Activated T-cell treated with anti-CD3 and anti-CD28 coated beads for 4 hours (primary cell): ENCODE measurements at places on chromosomes 2 and 18.

GRCh38 chr2:171171808-171172207 lies 11.1 kb upstream of the TLK1 start:
- no peak for DNase-seq

DNA sequence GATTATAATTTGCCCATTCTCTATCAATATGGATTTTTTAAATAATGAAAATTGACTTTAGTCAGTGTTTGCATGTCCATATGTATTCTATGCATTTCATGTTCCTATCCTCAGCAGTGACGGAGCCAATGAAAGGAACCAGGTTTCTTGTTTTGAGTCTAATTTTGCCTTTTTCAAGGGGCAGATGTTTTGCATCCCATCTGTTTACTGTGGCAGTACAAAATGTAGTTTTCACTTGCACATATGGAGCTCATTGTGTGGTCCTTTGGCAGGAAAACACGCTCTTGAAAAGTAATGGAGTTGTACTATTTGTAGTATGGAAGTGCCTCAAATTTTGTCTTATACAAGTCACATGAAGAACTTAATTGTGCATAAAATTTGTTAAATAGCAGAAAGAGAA lies 127.8 kb downstream of the AGPS start:
- no peak for DNase-seq

DNA sequence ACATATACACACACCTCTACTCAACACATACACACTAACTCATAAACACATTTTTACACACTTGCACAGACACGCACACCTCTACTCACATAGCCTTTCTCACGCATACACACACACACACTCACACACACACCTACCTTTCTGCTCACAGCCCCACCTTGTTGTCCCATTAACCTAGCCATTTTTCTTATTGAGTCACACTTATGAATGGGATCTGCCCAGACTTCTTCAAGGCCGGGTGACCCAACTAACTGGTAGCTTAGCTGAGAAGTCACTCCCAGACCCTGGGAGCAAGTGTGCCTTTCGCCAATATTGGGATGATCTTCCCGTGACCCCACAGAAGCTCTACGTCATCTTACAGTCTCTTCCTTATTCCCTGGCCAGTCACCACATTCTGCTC lies 192.2 kb downstream of the NCK2 start:
- no peak for DNase-seq

DNA sequence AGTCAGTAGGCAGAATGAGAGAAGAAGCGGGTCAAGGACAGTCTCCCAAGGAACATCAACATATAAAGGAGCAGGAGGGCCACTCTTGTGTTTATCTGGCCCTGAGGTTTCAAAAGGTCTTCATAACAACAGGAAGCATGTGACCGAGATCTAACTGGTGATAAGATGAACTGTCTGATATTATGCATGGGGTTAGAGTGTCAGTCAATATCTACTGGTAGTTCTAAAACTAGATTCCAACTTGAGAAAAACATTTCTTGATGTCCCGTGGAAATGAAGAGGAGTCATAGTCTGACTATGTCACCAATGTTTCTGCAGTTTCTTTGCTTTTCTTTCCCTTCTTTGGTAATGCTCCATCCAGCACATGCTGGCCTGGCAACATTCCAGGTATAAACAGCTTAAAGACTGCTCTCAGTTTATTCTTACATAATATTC lies 77.5 kb upstream of the ITPRID2 start:
- DNase-seq: no peak

DNA sequence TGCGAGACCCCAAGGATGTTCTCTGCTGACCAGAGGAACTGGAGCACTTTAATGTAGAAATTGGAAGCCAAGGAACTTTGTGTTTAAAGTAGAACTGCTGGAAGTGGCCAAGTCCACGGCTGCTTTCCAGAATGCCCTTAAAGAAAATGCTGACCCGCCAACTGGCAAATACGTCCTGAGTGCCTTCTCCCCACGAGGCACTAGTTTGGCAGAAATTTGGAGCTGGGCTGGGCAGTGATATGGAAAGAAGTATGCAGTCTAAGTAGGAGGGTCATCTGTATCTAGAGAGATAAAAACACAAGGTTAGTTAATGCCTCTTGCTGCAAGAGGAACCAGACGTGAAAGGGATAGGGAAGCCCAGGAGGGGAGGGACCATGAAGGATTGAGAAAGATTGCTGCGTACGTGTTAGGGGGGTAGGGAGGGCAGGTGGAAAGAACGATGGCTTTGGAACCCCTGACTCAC lies 59.3 kb upstream of the RFX8 start:
- DNase-seq: no peak

DNA sequence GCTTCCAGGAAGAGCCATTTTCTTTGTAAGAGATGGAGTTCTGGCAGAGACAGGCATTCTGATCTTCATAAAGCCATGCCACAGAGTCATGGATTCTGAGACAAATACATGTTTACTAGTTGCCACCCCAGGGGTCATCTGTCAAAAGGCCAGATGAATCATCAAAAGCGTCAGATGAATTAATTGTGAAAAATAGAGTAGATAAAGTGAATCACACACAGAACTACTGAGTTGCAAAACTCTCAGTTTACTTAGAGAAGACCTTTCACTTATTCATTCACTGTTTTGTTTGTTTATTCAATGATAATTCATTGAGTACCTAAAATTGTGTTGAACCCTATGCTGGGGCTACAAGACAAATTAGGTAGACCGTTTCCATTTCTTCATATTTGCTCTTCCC lies 157.7 kb upstream of the SERPINE2 start:
- no peak for DNase-seq

GRCh38 chr18:74949611-74950010 lies 259.3 kb downstream of the PTGR3 start:
- DNase-seq: no peak

DNA sequence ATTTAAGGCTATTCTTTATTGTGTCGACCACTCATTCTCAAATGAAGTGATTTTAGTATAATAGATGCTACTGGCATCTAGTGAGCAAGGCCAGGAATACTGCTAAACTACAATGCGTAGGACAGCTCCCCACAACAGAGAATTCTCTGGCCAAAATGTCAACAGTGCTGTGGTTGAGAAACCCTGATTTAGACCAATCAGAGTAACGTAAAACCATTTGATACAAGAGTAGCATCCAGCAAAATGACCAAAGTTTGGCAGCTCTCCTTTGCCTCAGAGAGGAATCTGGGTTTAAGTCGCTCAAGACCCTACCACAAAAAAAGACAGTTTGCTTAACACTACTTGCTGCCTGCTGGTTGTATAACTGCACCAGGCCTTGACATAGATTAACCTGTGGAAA lies 37.0 kb upstream of the TTN start:
- DNase-seq: no peak

- DNase-seq: no peak
These were observed 98.2 kb downstream of the PDCL3 start for GRCh38 chr2:100660851-100661584.

- no peak for DNase-seq
These were observed 39.7 kb upstream of the SALL3 start for GRCh38 chr18:78939734-78940494.

DNA sequence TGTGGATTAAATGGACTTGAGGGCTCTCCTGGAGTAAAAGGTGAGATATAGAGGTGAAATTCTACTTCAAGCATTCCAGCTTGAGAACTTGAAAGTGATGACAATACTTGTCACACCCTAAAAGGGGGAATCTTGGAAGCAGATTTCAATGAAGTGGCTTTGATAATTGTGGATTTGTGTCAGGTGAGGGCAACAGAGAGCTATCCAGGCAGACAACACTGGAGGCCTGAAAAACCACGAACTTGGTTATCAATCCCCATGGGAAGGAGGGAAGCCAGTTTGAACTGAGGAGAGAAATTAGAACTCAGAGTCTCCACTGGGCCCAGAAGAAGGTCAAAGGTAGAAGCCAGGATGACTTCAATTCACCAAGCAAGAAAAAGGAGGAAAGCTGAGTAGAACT lies 263.9 kb downstream of the FIGN start:
- DNase-seq: no peak

DNA sequence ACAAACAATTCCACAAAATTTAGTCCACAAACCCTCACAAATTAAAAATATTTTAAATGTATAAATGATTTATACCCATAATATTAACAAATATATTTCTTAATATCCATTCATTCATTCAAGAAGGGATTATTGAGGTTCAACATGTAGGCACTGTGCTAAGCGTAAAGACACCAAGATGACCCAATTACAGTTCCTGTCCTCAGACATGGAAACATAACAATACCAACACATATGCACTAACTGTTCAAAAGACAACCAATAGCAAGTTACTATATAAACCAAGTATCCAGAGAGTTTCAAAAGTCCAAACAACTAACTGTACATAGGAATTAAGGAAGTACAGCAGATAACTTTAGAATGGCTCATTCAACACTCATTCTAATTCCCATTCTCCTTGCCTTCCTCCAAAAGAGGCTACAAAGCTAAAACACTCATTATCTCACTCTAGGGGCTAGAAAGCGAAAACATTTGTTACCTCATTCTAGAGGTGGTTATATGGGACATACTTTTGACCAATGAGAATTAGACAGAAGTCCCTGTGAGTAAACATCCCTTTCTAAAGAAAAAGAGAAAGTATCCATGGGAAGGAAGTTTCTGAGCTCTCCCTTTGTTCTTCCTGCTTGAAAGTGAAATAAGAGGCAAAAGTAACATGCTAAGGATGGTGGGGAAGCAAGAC lies 292.4 kb downstream of the ZEB2 start:
- DNase-seq: no peak

DNA sequence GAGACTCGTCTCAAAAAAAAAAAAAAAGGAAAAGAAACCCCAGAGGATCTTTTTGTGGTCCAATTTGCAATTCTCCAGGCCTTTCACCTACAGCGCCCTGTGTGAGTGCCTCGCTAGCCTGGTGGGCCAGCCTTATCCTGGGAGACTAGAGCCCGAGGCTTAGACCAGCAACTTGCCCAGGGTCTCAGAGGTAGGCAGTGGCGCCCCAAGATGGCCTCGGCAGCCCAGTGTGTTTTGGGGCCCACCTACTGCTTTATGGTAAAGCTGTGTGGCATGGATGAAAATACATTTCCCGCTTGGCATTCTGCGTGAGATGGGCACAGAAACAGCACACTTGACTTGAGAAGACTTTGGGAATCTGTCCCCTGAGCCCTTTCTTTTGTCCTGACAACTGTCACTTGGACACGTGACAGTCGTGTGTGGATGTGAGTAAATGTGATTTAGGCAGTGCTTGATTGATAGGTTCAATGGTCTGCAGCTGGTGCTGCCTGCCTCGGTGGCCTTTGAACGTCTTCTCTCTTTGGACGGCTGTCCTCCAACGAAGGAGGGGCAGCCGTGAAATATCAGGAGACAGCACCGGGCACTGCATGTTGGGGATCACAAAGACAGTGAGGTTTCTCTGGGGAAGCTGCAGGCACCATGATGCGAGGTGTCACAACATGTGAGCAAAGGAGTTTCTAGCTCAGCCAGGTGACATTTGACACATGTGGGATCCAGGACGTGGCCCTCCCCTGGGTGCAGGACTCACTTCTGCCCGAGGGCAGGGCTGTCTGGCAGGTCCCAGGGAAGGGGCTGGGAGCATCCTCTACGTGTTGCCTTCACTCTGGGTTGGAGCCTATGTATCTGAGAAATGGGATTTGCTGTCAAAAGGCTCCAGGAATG lies 209.5 kb upstream of the TWIST2 start:
- no peak for DNase-seq

DNA sequence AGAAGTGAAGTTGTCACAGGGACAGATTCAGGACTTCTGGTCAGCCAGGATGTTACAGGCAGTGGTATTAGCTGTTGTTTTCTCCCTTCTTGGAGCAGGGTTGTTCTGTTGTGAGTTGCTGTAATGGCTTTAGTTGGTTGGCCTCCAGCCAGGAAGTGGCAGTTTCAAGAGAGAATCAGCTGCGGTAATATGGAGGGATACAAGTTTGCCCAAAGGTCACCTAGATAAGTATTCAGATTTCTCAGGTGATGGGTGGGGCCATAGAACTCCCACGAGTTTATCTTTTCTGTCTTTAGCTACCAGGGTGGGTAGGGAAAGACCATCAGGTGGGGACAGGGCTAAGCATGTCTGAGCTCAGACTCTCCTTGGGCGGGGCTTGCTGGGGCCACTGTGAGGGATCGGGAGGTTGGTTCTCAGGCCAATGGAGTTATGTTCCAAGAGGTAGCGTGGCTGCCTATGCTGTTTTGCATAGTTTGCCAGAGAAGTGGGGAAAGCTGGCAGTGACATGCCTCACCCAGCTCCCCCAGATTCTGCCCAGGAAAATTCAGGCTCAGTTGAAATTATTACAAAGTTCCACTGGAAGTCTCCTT lies 640.4 kb upstream of the CHAC2 start:
- no peak for DNase-seq

- DNase-seq: no peak
These were observed 93.2 kb downstream of the CABYR start for GRCh38 chr18:24231773-24232735.

DNA sequence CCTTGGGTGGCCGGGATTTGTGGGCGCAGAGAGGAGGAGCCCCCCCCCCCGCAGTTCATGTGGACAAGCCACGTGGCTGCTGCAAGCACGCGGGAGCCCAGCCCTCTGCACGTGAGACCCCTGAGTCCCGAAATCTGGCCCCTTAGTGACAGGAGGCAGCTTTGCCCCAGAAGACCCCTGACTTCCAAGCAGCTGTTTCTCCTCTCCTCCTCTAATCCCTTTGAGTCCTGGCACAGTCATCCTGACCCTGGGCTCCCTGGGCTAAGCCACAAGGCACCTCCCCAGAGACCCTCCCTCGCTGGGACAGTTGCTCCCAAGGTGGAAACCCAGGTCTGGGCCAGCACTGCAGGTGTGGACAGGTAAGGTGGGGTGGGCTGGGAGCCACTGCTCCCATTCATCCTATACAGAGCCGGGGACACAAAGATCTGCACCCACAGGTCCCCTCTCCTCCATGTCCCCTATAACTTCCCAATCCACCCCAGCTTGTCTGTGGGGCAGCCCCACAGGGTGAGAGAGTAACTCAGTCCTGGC lies 923 bp downstream of the TEKT4 start:
- DNase-seq: no peak

- no peak for DNase-seq
These were observed 6.7 kb upstream of the IL1B start for GRCh38 chr2:112843288-112843687.

GRCh38 chr18:60232541-60232940 lies 140.0 kb downstream of the MC4R start:
- DNase-seq: no peak

DNA sequence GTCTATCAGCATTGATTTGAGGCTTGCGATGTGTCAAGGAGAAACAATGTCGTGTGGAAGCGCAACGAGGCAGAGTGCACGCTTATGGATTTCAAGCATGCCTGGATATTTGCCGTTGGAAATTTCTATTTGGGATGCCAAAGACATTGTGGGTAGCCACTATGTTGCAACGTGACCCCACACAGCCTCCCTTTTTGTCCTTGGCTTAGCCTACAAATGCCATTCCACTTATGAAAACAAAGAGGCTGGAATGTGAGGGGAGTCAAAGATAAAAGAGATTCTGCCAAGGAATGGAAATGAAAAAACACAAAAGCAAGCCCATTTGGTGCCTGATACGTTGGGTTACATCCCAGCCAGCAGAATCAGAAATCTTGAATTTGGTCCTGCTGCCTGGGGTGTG lies 721.2 kb downstream of the GALR1 start:
- no peak for DNase-seq

DNA sequence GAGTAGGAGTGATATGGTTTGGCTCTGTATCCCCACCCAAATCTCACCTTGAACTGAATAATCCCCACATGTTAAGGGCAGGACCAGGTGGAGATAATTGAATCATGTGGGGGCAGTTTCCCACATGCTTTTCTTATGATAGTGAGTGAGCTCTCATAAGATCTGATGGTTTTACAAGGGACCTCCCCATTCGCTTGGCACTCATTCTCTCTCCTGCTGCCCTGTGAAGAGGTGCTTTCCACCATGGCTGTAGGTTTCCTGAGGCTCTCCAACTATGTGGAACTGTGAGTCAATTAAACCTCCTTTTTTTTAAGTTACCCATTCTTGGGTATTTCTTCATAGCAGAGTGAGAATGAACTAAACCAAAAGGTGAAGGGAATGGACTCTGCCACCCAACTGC lies 207.5 kb downstream of the LOXHD1 start:
- no peak for DNase-seq
